DND-41 (cell line): ENCODE measurements at places on chromosomes 6 and 20.
A peak's percentile ranks its signal among the peaks of the same experiment; 100 is the strongest.

GRCh38 chr6:43970913-43971775 lies 156.1 kb downstream of the MRPL14 start:
- H3K4me1 ChIP-seq = no peaks in the 10 kb centered on the region
- no peak overlapping the region for H3K27ac ChIP-seq

DNA sequence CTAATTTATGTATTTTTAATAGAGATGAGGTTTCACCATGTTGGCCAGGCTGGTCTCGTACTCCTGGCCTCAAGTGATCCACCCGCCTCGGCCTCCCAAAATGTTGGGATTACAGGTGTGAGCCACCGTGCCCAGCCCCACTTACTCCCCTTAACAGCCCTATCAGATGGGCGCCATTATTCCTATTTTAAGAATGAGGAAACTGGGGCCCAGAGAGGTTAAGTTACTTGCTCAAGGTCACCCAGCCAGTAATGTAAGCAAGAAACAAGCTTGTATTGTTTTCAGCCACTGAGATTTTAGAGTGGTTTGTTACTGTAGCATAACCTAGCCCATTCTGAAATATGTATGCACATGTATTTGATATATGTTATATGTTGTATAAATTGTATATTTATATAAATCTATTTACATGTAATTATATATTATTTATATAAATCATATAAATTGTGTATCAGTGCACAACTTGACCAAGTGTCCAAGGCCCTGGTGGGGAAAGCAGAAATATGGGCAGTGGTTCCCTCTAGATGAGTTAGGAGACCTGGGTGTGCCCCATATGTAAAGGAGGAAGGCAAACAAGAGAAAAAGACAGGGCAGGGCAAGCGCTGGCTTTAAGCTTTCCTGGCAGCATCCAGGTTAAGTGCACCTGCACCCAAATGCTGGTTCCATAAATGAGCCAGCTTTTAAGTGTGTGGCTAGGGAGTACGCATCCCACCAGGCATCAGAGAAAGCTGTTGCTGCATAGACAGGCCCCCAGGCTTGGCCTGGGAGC lies 1.2 kb upstream of the GUCA1A start:
- no peaks in the 10 kb centered on the region for H3K36me3 ChIP-seq
- no peak for DNase-seq
- no peak overlapping the region for H3K27ac ChIP-seq
- no peaks in the 10 kb centered on the region for H3K27me3 ChIP-seq
- no peaks in the 10 kb centered on the region for H3K4me1 ChIP-seq

- no peak overlapping the region for H3K27ac ChIP-seq
- no peaks in the 10 kb centered on the region for H3K27me3 ChIP-seq
- no peak for DNase-seq
- no peaks in the 10 kb centered on the region for H3K4me1 ChIP-seq
- H3K4me3 ChIP-seq = no peak overlapping the region
- no peaks in the 10 kb centered on the region for H3K36me3 ChIP-seq
Measured at GRCh38 chr6:44800171-44800783, 412.8 kb downstream of the CDC5L start.

- no peak for DNase-seq
- H3K4me1 ChIP-seq = no peaks in the 10 kb centered on the region
Measured at GRCh38 chr6:26351544-26351953, 13.4 kb upstream of the BTN3A2 start.

DNA sequence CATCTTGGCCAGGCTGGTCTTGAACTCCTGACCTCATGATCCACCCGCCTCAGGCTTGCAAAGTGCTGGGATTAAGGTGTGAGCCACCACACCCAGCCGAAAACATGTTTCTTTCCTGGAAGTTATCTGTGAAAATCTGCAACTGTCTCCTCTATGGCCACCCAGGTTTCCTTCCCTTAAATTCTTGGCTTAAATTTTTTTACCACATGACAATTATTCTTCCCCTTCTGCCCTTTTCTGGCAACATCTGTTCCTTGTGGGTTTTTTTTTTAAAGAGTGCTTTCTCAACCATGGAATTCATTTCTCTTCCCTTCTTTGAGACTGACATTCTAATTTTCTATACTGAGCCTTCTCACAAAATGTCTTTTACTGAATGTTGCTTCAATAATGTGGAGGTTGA lies 59.6 kb downstream of the DOK5 start:
- peaks cover 11% of the 10 kb centered on the region for H3K27me3 ChIP-seq
- no peak overlapping the region for H3K4me3 ChIP-seq
- H3K4me1 ChIP-seq = no peaks in the 10 kb centered on the region
- no peak overlapping the region for H3K27ac ChIP-seq
- H3K36me3 ChIP-seq = no peaks in the 10 kb centered on the region

GRCh38 chr20:62240020-62240685 lies 1.8 kb downstream of the OSBPL2 start:
- no peak overlapping the region for H3K4me3 ChIP-seq
- peaks cover 31% of the 10 kb centered on the region for H3K4me1 ChIP-seq
- no peak overlapping the region for H3K27ac ChIP-seq
- peaks cover 24% of the 10 kb centered on the region; the same call in 1 of the 2 replicates for H3K36me3 ChIP-seq

DNA sequence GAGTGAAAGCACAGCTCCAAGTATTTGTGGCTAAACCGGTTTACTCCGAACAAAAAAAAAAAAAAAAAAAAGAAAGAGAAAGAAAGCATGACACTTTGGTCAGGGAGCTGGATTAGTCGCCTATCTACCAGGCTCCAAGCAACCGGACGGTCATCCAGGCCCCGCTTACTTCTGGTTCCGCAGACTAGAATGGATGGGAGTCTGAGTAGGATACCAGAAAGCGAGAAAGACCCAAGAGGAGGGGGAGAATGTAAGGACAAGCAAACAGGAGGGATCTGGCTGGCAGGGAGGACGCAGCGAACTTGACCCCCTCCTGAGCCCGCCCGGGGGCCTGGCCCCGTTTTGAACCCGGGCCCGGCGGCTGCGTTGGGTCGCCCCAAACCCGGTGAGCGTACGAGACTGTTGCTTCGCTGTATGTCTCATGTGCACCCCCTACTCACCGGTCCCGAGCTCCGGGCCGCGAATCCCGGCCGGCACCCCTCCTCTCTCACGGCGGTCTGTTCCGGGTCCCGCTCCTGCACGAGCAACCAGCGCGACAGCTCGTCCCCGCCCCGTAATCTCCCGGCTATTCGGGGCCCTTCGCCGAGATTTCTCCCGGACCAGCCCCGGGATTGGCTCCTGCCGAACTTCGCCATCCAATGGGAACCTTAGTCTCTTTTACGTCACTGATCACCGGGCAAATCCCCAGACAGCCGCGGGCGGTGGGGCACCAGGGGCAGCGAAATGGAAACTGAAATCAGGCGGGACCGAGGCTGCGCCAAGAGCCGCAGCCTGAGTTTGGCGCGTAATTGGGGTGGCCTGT lies at the start of gene TRIM26:
Gene TRIM26, minus strand, starts transcription at position 542 of the 802 bp plus-strand sequence. CDS start 14,303 bp downstream, outside the sequence.
- H3K4me1 ChIP-seq = peaks cover 41% of the 10 kb centered on the region
- DNase-seq = peak; percentile 98
- no peaks in the 10 kb centered on the region for H3K27me3 ChIP-seq
- H3K4me3 ChIP-seq = peak within 1 kb of the TSS; percentile 91

GRCh38 chr6:142207265-142207877 lies 60.3 kb downstream of the VTA1 start:
- no peak overlapping the region for H3K4me3 ChIP-seq
- peaks cover 81% of the 10 kb centered on the region for H3K36me3 ChIP-seq
- no peaks in the 10 kb centered on the region for H3K4me1 ChIP-seq
- H3K27me3 ChIP-seq = no peaks in the 10 kb centered on the region

DNA sequence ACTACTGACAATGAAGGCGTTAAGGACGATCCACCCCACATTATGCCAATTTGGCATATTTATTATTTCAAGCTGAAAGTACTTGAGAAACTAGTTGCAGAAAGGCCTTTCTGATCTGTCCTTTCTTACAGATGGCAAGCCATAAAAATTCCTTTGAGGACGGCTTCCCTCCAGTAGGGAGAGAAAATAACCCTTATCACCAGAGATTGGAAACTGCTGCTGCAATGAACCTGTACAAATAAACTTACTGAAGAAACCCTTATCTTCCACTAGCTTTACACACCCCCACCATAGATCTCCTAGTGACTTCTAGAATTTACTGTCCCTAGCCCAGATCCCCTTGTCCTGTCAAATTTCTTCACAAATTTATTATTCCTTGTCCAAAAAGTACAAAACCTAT lies 105.2 kb downstream of the MAP7 start:
- DNase-seq = no peak
- peaks cover 5% of the 10 kb centered on the region for H3K27me3 ChIP-seq
- no peaks in the 10 kb centered on the region for H3K4me1 ChIP-seq
- no peak overlapping the region for H3K27ac ChIP-seq
- H3K36me3 ChIP-seq = no peaks in the 10 kb centered on the region
- no peak overlapping the region for H3K4me3 ChIP-seq

DNA sequence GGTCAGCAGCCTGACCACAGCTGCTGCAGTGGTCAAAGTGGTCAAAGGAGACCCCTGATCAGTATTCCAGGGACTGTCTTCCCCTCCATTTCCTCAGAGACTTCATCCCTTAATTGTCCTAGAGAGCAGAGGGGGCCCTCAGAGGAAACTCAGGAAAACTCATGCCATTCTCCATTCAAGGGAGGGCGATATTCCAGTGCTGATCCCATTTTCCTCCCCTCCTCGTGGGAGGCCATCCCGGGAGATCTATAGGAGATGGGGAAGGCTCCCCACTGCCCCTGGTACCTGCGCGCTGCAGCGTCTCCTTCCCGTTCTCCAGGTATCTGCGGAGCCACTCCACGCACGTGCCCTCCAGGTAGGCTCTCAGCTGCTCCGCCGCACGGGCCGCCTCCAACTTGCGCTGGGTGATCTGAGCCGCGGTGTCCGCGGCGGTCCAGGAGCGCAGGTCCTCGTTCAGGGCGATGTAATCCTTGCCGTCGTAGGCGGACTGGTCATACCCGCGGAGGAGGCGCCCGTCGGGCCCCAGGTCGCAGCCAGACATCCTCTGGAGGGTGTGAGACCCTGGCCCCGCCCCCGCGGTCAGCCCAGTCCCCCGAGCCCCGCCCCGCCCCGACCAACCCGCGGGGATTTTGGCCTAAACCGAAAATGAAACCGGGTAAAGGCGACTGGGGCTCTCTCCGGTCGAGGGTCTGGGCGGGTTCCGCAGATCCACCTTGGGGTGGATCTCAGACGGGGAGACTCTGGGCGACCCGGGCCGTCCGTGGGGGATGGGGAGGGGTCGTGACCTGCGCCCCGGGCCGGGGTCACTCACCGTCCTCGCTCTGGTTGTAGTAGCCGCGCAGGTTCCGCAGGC lies 878 bp downstream of the HLA-C start:
- peak; percentile 67 for DNase-seq
- peak overlapping the region; percentile 71 for H3K4me3 ChIP-seq
- no peaks in the 10 kb centered on the region for H3K27me3 ChIP-seq
- H3K4me1 ChIP-seq = peaks cover 20% of the 10 kb centered on the region

DNA sequence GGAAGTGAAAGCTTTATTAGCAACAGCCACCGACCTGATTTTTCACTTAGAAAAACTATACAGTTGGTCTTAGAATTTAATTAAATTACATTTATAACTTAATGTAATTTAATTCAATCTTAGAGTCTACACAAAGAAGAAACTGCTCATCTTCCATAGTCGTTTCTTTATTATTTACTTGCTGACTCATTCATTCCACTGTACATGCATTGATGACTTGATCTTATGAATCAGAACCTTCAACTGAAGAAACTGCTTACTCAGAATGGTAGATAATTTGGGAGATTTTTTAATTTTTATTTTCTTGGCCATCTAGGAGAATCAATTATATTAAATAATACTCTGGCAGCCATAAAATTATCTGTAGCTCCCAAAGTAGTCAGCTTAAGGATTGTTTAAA lies 1021.6 kb upstream of the FLRT3 start:
- no peaks in the 10 kb centered on the region for H3K36me3 ChIP-seq
- no peak overlapping the region for H3K27ac ChIP-seq
- H3K4me3 ChIP-seq = no peak overlapping the region
- H3K4me1 ChIP-seq = no peaks in the 10 kb centered on the region

- no peak for DNase-seq
- H3K4me1 ChIP-seq = no peaks in the 10 kb centered on the region
- H3K27me3 ChIP-seq = peaks cover 3% of the 10 kb centered on the region
- no peak within 1 kb of the TSS for H3K27ac ChIP-seq
- no peaks in the 10 kb centered on the region for H3K36me3 ChIP-seq
- no peak within 1 kb of the TSS for H3K4me3 ChIP-seq
Measured at GRCh38 chr6:167122827-167123657, at the start of gene CCR6. TSS of gene CCR6 (plus strand) at chr6:167123096. CDS start at chr6:167136135, 13,039 bp downstream.

GRCh38 chr6:138031417-138031816 lies 75.8 kb downstream of the PERP start:
- H3K4me3 ChIP-seq = no peak overlapping the region
- no peaks in the 10 kb centered on the region for H3K36me3 ChIP-seq
- no peak overlapping the region for H3K27ac ChIP-seq
- no peak for DNase-seq
- no peaks in the 10 kb centered on the region for H3K27me3 ChIP-seq

DNA sequence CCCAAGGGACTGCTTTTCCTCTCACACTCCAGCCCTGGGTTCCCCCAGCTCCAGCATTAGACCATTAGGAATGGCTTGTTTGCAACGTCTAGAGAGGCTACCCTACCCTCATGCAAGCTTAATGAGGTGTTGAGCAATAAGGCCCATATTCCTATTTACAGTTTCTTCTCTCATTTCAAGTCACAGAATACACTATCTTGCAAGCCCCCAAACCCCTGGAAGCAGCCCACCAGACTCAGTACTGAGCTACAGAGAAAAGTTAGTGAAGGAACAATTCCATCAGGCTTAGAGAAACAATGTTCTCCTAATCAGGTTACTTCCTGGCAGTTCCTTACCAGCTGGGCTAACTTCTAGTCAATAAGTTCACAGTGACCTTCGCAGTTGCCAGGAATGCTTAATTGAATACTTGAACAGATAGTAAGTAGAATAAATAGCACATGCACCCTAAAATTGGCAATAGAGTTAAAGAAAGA lies 606.5 kb upstream of the NOX3 start:
- no peaks in the 10 kb centered on the region for H3K27me3 ChIP-seq
- H3K27ac ChIP-seq = no peak overlapping the region
- DNase-seq = no peak
- no peaks in the 10 kb centered on the region for H3K4me1 ChIP-seq
- H3K36me3 ChIP-seq = no peaks in the 10 kb centered on the region

- H3K27ac ChIP-seq = no peak overlapping the region
- no peaks in the 10 kb centered on the region for H3K4me1 ChIP-seq
Measured at GRCh38 chr6:153624528-153624927, 414.5 kb upstream of the OPRM1 start.

DNA sequence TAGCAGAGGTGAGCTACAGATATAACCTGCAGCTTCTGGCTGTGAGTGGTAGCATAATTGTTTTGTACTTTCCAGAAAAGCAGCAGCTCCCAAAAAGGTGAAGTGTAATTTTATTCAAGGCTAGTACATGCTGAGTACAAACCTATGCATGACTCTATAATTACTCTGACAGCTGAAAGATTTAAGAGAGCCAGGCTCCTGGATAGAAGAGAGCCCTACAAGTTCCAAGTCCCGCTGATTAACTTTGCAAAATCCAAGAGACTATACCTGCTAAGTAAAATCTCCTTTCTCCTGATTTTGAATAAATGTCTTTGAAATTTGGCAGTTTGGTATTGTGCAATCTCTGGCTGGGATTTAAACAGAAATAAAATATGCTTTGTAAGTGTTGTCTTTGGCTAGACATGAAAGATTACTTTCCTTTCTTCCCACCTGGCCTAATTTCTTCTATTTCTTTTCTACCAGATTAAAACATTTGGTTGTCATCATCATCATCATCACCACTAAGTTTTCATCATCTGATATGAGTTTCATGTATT lies 79.5 kb downstream of the CTNNBL1 start:
- H3K36me3 ChIP-seq = peaks cover 36% of the 10 kb centered on the region
- H3K4me1 ChIP-seq = no peaks in the 10 kb centered on the region

GRCh38 chr6:84428300-84428907 lies 201.0 kb upstream of the CEP162 start:
- no peaks in the 10 kb centered on the region for H3K27me3 ChIP-seq
- no peaks in the 10 kb centered on the region for H3K4me1 ChIP-seq
- H3K27ac ChIP-seq = no peak overlapping the region

GRCh38 chr20:58194175-58194791 lies 34.2 kb downstream of the ANKRD60 start:
- no peaks in the 10 kb centered on the region for H3K36me3 ChIP-seq
- H3K27me3 ChIP-seq = peaks cover 6% of the 10 kb centered on the region
- H3K4me3 ChIP-seq = no peak overlapping the region
- DNase-seq = no peak
- H3K27ac ChIP-seq = no peak overlapping the region
